Nephron progenitor cell (in vitro differentiated cells): ENCODE measurements at places on chromosomes 5 and 9.

DNA sequence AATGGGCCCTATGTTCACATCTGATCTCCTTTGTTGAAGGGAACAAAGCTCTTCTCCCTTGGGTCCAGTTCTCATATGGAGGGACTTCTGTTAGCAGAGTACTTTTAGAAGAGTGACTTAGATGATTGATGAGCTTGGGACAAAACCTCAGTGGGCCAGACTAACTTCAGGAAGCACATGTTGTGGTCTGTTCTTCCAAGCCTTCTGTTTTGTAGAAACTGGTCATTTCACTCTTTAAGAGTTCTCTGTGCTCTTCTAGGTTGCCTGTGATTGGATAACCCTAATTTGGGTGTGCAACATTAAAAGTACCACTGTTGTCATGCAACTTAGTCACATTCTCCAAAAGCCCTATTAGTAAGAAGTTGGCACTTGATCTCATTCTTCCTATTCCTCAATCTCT is 183.5 kb upstream of the ACO1 start:
- DNase-seq = no peak

DNA sequence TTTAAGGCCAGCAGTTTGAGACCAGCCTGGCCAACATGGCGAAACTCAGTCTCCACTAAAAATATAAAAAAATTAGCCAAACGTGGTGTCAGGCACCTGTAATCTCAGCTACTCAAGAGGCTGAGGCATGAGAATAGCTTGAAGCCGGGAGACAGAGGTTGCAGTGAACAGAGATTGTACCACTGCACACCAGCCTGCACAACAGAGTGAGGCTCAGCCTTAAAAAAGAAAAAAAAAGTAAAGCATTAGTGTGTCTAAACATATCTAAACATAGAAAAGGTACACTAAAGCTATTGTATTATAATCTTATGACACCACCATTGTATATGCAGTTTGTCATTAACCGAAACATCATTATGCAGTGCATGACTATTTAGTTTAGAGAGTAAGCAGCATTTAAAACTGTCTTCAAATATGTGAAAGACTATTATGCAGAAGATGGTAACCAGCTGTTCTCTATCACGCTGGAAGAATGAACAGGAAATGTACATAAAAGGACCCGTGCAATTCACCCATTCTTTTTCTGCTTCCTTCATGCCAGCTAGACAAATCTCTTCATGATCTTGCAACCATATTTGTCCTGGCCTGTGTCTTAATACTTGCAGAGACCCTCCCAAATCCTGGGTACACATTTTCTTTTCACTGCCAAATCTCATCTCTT is 58.6 kb downstream of the ITGA1 start:
- no peak for DNase-seq

DNA sequence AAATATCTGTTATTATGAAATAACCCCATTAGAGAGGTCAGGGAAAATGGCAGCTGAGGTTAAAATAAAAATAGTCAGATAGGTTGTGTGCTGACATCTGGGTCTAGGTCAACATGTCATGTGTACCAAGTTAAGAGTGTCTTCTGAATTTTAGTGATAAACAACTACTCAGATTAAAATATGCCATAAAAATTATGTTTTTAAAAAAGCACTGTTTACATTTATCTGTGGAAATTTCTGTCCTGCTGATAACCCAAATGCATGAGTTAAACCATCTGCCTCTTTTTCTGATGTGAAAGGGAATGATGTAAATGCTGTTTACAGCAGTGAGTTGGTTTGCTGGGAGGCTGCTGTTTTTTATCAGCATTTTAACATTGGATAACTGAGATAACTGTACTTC is 361.2 kb upstream of the TARS1 start:
- DNase-seq = no peak

DNA sequence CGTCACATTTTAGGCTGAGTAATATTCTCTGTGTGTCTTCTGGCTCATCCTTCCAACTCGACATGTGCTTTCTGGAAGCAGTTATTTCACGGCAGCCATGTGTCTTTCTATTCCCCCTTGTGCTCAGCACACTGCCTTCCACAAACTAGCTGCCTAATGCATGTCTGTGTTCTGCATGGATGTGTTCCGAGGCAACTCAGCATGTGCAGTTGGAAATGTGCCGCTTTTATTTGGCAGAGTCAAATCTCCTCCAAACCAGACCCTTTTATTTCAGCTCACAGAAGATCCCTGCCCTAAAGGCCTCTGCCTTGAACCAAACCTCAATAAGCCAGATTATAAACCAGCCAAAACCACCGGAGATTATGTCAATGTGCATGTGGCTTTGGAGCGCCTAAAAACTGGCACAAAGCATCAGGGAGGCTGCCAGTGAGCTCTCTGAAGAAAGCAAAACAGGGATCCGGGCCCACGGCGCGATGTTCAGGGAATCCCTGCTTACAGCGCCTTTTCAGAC is 360.2 kb downstream of the DEPDC1B start:
- DNase-seq = no peak

DNA sequence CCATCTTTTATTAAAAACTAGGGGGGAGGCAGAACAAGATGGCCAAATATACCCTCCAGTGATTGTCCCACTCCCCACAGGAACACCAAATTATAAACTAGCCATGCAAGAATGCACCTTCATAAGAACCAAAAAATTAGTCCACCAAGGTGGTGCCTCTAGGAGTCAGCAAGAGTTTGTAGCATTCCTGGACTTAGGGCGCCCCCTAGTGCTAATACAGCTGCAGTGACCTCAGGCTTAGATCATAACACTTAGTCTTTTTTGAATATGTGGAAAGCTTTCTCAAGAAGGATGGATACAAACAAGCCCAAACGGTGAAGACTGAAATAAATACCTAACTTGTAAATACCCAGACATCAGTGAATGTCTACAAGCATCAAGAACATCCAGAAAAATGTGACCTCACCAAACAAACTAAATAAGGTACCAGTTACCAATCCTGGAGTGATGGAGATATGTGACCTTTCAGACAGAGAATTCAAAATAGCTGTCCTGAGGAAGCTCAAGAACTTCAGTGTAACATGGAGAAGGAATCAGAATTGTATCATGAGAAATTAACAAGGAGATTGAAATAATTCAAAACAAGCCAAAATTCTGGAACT is 19.3 kb downstream of the PPIP5K2 start:
- DNase-seq = peak; percentile 83

DNA sequence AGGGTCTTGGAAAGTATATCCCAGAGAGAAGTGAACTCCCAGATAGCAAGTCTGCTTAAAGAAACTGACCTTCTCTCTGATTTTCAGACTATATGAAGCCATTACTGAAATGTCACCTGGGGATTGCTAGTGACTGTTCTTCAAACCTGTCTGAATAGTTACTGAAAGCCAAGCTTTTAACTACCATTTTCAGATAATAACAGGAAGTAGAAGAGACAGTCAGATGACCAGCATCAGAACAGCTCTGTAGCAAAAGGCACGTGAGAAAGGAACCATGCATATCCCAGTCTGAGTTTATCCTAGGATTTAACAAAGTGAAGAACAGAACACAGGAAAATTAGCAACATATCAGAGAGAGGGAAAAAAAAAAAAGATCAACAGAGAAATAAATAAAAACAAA is 74.9 kb upstream of the SELENOP start:
- no peak for DNase-seq
